Neural crest cell (in vitro differentiated cells): ENCODE measurements at places on chromosomes 4 and X. TPM values are rescaled to one million over a fixed set of nuclear protein-coding genes. Genes with fewer than 3 reads are reported as not detected.

PDLIM3 gene
- 2.3 and 3.2 TPM in 2 replicates for total RNA-seq

DNA sequence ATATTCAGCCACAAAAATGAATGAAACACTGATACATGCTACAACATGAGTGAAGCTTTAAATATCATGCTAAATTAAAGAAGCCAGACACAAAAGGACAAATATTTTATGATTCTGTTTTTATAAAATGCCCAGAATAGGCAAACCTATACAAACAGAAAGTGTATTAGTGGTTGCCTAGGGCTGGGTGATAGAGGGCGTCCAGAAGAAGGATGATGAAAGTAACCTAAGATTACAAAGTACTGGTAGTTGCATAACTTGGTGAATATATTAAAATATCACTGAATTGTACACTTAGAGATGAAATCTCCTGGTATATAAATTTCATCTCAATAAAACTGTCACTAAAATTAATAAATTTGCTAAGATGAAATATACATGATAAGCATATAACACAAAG, 67.5 kb downstream of the FBXW7 start:
- DNase-seq = no peak

GRCh38 chr4:41865306-41865980, 69.8 kb upstream of the TMEM33 start:
- no peak for DNase-seq

GRCh38 chr4:185774131-185774653, 37.8 kb downstream of the SORBS2 start:
- no peak for DNase-seq

GLRA2 gene
- total RNA-seq = 0.73 and 1.3 TPM in 2 replicates

DNA sequence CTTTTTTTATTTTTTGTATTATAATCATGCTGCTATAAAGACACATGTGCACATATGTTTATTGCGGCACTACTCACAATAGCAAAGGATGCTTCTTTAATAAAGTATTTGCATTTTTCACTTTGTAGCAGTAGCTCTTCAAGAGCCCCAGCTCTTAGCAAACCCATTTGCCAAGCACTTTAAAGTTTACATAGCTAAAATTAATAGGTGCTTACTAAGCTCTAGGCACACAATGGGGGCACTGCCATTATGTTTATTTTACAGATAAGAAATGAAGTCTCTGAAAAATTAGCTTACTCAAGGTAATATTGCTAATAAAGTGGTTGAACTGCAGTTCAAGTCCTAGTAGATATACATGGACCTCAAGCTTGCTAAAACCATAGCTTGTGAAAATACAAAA, 230.3 kb upstream of the ARHGAP24 start:
- no peak for DNase-seq

TMSB15C gene
- 18.7 and 23.2 TPM in 2 replicates for total RNA-seq

LAMP2 gene
- 40.1 and 45.5 TPM in 2 replicates for total RNA-seq
